HFFc6 (cell line): ENCODE measurements at places on chromosomes 7 and 10.

- peak; percentile 50 for DNase-seq
These were observed 291.3 kb upstream of the ZMIZ1 start for GRCh38 chr10:78777466-78777865.

DNA sequence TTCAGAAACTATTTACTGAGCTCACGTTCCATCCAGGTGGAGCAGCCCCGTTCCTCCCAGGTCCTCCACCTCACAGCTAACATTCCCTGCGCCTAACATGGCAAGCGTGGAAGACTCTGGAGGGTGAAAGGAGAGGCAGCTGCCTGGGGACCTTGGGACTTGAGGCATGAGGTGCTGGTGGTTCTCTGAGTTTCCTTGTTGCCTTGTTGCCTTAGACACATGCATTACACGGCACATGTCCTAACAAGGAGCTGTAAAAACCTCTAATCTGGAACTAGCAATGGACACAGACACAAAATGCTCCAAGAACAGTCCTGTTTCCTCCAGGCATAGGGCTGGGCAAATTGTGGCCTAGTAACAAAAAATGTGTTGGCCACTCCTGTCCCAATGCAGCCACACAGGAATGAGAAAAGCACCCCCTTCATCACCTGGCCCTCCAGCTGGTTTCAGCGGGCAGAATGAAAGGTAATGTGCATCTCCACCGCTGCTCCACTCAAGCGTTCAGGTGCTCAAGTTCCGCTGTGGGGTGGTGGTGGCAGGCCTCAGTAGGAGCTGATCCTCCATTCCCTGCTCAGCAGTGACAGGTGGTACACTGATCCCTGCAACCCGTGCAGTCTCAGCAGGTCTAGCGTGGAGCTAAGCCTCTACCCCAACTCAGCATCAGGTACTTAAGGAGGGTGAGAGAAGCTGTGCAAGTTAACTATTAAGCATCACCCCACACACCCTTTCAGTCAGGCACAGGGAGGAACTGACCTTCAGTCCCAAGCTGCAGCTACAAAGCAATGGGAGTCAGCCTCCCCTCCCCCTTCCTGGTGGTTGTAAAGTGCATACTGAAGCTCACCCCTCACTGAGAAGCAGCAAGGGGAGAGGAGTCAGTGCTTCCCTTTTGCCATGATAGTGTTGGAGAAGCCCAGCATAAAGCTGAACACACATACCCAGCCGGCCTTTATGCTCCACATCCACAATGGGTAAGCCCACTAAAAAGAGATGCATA is 382.8 kb downstream of the SDK1 start:
- no peak for DNase-seq

DNA sequence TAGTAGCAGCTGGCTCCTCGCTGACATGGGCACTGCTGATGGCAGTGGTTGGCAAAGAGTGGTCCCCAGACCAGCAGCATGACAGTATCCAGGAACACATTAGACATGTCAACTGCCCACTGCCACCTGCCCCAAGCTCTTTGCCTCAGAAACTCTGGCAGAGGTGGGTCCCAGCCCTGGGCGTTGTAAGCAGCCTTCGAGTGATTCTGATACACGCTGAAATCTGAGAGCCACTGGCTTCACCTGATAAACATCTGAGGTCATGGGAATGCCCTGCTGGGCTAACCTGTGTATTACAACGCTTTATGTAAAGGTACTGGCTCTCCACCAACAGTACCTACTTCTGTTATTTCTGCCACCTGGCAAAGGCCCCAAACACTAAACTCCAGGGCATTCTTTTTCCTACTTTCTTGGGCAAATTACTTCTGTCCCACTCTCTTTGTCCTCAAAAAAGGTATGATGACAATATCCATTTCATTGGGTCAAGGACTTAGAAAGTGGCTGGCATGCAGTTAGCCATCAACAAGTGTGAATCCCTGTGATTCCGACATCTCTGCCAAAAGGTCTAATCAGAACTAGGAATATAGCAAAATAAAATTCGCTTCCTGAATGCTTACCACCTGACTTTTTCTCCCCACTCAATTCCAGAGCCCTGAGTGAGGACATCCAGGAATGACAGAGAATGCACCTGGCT is 9.2 kb downstream of the SGMS1 start:
- no peak for DNase-seq

GRCh38 chr10:92177546-92177945 is 113.3 kb downstream of the CPEB3 start:
- no peak for DNase-seq

GRCh38 chr10:76309741-76310587 is 878.5 kb downstream of the LRMDA start:
- peak; percentile 79 for DNase-seq

DNA sequence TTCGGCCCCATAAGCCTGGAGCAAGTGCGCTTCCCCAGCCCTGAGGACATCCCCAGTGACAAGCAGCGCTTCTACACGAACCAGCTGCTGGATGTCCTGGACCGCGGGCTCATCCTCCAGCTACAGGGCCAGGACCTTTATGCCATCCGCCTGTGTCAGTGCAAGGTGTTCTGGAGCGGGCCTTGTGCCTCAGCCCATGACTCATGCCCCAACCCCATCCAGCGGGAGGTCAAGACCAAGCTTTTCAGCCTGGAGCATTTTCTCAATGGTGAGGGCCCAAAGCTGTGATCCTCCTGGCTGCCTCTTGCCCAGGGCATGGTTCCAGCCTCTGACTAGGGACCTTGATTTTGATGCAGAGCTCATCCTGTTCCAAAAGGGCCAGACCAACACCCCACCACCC is 10.1 kb downstream of the IRF5 start:
- no peak for DNase-seq

- peak; percentile 99 for DNase-seq
These were observed 1.9 kb upstream of the ARHGAP22 start for GRCh38 chr10:48606530-48607355.

DNA sequence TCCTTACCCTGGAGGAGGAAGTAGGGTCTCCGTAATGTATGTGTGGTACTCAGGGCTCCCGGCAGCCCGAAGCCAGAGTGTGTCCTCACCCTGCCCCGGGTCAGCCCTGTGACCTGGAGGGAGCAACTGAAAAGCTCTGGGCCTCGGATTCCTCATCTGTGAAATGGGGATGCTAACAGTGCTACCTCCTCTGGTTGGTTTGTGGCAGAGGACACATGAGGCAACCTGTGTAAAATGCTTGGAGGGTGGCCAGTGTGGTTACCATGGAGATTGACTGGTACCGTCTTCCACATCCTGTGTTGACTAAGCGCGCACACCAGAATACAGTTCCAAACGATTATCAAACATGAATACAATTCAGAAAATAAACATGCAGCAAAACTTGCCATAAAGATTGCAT is 163.8 kb upstream of the KLF6 start:
- no peak for DNase-seq

GRCh38 chr10:60914690-60915141 is 29.3 kb downstream of the RHOBTB1 start:
- DNase-seq, result peak; percentile 86

DNA sequence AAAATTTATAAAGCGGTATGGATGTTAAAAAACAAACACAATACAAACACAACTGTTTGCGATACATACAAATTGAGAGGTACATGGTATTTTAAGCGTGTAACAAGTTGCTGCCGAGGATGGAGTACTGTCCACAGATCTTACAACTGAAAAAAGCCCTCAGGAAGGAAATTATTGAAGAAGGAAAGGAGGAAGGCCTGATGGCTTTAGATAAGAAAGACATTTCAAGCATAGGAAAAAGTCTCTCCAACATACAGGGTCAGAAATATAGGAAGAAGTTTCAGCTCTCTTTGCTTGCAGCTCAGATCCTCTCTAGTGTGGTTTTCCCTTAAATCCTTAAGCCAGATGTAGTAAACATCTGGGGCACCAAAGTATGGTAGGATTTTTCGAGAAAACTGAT is 25.0 kb downstream of the RBM28 start:
- no peak for DNase-seq
